ENCODE measurements at places on chromosomes 6 and 20. TPM values are rescaled to one million over a fixed set of nuclear protein-coding genes. Genes with fewer than 3 reads are reported as not detected.

SOD2 gene
- 95.2 TPM for polyA plus RNA-seq

OR12D2 gene
- polyA plus RNA-seq = not detected

HLA-C gene
- 56.3 TPM for polyA plus RNA-seq

DNA sequence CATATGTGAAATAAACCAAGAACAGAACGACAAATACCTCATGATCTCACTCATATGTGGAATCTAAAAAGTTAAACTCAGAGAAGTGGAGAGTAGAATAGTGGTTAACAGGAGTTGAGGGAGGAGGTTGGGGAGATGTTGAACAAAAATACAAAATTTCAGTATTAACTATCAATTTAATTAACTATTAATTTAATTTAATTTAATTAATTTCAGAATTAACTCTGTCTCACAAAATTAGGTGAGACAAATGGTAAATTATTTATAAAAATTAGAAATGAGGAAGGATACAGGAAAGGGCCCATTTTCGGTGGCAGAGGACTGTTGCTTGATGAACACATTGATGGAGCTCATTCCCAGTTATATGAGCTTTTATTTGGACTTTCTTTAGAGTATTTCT is 166.0 kb upstream of the FAM83B start:
- no peak for DNase-seq

GRCh38 chr6:45105170-45105820 is 222.8 kb upstream of the RUNX2 start:
- DNase-seq = no peak
